ENCODE measurements at places on chromosomes 2 and 18.

GRCh38 chr2:1974397-1974796, 230.1 kb upstream of the PXDN start:
- DNase-seq = peak; percentile 97

- DNase-seq = no peak
Measured at GRCh38 chr18:63850020-63850419, 37.5 kb upstream of the SERPINB2 start.

DNA sequence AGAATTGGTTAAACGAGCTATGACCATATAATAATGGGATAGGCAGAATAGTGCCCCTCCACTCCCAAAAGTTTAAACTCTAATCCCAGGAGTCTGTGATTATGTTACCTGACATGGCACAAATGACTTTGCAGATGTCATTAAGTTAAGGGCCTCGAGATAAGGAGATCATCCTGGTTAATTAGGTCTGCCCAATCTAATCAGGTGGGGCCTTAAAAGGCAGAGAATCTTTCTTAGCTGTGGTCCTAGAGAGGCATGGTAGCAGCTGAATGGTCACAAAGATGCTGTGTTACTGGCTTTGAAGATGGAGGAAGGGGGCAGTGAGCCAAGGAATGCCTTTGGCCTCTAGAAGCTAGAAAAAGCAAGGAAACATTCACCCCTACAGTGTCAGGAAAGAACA, 31.1 kb downstream of the TACR1 start:
- no peak for DNase-seq

GRCh38 chr18:22705328-22705727, 227.8 kb upstream of the RBBP8 start:
- DNase-seq = no peak

DNA sequence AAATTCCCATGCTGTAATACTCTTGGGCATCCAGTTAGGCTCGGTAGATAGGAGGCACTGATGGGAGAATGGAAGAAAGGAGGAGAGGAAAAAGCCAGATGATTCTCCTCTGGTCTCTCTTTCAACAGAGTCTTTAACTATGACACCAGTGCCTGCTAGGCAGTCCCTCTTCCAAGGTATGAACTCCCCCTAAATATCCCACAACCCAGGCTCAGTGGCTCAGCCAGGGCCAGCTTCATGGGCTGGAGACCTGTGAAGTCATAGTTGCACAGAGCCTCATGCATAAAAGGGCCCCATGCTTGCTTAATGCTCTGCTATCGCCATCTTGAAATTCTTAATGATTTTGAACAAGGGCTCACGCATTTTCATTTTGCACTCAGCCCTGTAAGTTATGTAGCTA, 869.2 kb upstream of the GCFC2 start:
- DNase-seq = no peak

DNA sequence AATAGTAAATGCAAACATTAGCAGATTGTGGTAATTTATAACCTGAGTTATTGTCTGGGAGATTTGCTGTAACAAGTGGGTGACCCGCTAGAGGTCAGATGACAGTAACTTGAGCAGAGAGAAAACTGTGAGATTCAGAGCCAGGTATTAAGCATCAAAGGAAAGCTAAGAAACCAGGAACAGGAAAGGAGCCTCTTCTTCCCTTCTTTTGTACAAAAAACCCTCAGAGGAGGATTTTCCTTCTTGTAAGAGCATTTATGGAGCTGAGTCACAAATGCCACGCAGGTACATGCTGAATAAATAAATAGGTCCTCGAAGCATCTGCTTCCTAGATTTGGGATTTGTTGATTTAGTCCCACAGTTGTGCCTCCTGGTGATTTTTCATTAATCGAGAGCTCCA, 146.5 kb downstream of the SH3BP4 start:
- DNase-seq = no peak

DNA sequence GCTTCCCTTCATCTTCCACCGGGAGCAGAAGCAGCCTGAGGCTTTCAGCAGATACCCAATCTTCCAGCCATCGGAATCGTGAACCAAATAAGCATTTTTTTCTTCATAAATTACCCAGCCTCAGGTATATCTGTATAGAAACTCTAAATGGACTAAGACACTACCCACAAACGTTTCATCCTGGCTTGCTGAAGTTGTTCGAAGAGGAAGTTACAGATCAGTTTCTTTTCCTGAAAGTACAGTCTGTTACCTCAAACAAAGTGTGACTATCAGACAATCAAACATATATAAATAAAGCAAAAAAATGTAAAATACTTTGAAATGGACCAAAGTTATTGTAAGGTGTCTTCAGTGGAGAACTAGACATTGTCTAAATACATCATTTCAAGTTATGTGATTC, 97.9 kb downstream of the MREG start:
- DNase-seq = no peak

- no peak for DNase-seq
Measured at GRCh38 chr18:5162111-5162510, 34.9 kb downstream of the AKAIN1 start.

- DNase-seq = no peak
Measured at GRCh38 chr2:176328149-176328548, 58.9 kb downstream of the MTX2 start.

DNA sequence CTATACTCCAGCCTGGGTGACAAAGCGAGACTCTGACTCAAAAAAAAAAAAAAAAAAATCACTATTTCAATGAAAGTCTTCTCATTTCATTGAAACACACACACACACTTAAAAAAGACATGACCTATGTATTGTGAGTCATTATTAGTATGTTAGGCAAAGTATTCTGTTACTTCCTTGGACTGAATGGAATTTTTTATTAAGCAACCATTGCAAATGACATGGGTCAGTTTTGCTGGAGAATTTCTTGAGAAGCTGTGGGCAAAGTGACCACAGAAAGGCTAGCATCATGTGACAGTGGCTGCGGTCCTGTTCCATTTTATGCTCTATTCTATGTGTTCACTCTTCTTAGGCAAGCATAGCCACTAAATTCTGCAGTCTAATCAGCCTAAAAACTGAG, 695.7 kb downstream of the TDRD15 start:
- DNase-seq = no peak

GRCh38 chr18:79515331-79515730, 119.6 kb downstream of the NFATC1 start:
- no peak for DNase-seq

DNA sequence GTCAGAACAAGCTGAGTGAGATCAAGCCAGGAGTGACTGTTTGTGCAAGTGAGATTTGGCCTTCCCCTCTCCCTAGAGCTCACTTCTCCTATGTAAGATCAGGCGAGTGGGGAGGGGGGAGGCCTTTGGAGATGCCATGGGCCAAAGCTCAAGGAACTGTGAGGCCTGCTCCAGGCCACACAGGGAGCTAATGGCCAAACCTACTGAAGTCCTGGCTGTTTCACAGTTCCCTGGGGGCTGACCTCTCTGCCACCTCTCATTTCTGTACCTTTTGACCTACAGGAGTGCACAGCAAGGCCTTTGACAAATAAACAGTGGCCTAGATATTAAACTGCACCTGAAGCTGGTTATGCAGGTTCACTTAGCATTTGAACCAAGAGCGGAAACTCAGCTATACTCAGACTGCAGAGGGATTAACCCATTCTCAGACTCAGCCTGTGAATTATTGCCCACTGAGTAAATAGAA, 235.0 kb upstream of the NT5C1B start:
- no peak for DNase-seq

- DNase-seq = peak; percentile 50
Measured at GRCh38 chr2:38581193-38582147, 21.3 kb downstream of the HNRNPLL start.

DNA sequence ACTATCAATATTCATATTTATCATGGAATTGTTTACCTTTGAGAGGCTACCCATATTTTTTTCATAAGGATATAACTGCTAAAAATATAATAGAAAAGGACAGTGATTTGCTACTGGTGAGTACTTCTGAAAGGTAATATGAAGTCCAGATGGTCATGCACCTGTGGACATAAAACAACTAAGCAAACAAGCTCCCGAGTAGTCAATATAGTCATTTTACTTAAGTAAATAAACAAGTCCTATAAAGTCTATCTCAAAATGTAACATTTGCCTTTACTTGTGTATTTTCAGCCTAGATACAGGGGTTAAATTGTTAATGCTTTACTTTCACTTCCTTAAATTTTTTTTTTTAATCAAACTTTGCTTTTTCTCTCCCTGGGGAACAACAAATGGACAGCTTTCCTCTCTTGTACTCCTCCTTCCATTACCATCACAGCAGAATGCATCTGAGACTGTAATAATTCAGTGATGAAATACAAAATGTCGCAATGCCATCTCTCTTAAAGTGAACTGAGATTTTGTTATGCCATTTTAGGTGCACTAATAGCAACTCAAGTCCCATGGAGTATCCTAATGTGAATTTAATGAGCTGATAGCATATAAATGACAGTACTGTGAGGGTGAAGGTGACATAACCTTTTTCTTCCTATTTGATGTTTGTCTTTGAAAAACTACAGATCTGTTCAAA, 1325.4 kb upstream of the ZEB2 start:
- no peak for DNase-seq

- DNase-seq = peak; percentile 4
Measured at GRCh38 chr2:214069254-214069653, 341.6 kb upstream of the VWC2L start.

DNA sequence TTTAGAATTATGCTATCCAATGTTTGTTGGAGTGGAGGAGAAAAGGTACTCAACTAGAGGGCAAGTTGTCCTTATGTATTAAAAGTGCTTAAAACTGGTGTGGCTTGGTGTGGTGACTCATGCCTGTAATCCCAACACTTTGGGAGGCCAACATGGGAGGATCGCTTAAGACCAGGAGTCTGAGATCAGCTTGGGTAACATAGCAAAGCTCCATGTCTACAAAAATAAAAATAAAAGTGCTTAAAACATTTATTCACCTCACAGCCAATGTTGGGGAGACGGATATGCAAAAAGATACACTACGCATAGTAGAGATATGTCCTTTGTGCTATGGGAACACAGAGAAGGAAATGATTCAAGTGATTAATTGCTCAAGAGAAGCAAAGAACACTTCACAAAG, 19.3 kb upstream of the TNFAIP6 start:
- no peak for DNase-seq

- DNase-seq = no peak
Measured at GRCh38 chr2:30412684-30413570, 34.1 kb upstream of the LCLAT1 start.

DNA sequence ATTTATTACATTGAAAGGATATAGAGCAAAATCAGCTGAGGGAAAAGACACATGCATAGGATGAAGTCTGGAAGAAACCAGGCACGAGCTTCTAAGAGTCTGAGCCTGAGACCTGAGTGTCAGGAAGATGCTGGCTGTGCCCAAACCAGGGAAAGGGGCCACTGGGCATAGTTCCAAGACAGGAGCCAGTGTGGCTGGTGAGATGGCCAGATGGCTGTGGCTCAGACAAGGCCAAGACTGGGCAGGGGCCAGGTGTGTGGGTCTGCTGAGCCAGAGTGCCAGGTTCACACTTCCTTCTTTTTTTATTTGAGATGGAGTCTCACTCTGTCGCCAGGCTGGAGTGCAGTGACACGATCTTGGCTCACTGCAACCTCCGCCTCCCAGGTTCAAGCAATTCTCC, 95.5 kb upstream of the ATG16L1 start:
- DNase-seq = no peak

GRCh38 chr18:67432806-67433205, 83.7 kb downstream of the DSEL start:
- DNase-seq = no peak

GRCh38 chr18:62371436-62371835, 46.3 kb downstream of the TNFRSF11A start:
- DNase-seq = no peak

- DNase-seq = no peak
Measured at GRCh38 chr18:79587779-79588635, 91.6 kb upstream of the CTDP1 start.

DNA sequence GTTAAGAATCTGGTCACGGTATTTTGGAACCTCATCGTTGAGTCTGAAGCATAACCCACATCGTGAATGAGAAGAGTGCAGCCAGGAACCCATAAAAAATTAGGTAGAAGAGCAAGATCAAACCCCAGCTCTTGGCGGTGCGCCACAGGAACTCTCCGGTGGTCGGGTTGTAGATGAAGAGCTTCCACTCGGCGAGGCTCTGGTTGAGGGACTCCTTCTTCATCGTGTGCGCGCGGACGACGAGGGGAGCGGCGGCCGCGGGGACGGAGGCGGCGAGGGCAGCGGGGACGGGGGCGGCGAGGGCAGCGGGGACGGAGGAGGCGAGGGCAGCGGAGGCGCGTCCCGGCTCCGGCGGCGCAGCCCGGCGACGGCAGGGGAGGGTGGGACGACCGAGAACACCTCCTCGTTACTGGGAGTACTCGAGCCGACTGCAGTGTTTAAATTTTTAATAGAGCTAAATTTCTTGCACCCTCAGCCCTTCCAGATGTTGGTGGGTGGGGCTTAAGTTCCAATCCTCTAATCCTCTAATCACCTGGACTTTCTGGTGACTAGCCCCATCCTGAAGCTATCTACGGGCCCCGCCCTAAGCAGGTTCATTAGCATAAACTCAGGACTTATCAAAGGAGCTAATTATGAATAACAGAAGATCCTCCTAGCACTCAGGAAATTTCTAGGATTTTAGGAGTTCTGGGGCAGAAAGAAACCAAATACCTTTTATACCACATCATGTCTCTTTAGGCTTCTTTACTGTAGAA, 20.4 kb upstream of the PAPOLG start:
- no peak for DNase-seq

DNA sequence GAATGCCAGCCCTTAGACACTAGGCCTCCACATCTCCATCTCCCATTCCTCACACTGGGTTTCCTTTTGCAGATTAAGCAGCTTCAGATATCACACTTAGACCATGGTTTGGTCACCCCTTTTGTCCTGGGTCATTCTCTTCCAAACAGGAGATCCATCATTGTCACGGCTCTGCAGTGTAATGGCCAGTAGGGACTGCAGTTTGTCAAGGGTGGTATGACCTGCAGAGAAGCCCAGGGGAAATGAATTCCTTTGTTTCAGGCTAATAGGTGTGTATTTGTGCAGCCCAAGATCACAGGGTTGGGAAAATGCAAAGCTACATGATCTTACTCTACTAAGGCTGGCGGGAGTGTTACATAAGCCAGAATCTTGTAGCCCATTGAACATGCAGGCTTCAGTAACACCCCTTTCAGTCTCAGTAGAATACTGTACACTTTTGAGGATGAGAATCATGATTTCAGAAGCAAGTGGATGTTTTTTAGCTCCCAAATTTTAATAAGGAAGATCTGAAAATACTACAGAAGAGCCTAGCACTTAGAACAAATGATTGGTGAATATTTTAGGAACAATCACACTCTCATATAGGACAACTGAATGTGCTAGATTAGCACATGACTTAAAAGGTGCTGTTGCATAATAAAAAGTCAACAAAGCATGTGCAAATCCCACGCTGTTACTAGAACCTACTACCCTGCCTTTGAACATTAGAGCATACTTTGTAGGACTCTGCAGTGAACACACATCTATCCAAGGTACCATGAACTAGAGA, 24.0 kb upstream of the LPIN1 start:
- DNase-seq = no peak

GRCh38 chr2:16425462-16426336, 239.9 kb downstream of the CYRIA start:
- no peak for DNase-seq

GRCh38 chr2:141554810-141555209, 576.0 kb downstream of the LRP1B start:
- DNase-seq = no peak

GRCh38 chr2:626491-627339, 50.5 kb downstream of the TMEM18 start:
- no peak for DNase-seq

Measured in brain pericyte (primary cell).